ENCODE measurements at places on chromosomes 7 and 10. TPM values are rescaled to one million over a fixed set of nuclear protein-coding genes. Genes with fewer than 3 reads are reported as not detected.
A peak's percentile ranks its signal among the peaks of the same experiment; 100 is the strongest.

DNA sequence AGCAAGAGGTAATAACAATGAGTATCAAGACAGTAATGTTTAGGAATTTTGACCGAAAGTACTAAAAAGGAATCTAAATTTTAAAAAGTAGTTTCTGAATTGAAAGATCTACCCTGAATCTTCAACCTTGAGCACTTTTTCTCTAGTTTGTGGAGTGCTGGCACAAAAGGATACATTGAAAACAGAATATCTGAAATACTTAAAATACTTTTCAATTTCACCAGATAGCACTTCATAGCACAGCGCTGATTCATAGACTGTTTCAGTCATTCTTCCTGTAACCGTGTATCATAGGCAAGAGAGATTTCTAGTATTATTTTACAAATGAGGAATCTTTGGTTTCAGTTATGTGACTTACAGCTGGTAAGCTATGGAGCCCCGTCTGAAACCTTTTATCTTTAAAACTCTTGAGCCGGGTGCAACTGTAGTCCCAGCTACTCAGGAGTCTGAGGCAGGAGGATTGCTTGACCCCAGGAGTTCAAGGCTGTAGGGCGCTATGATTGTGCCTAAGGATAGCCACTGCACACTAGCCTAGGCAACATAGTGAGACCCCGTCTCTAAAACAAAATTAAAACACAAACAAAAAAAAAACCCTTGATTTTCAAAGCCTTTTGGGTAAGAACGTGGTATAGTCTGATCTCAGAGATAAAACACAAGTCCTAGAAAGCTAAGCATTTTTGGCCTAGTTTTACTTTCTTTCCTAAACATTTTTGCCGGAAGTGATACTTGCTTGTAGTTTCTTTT is 35.1 kb downstream of the FHIP2A start:
- H3K4me3 ChIP-seq, result no peak overlapping the region
- DNase-seq, result no peak
- no peaks in the 10 kb centered on the region for H3K4me1 ChIP-seq
- H3K27me3 ChIP-seq, result no peaks in the 10 kb centered on the region

DNA sequence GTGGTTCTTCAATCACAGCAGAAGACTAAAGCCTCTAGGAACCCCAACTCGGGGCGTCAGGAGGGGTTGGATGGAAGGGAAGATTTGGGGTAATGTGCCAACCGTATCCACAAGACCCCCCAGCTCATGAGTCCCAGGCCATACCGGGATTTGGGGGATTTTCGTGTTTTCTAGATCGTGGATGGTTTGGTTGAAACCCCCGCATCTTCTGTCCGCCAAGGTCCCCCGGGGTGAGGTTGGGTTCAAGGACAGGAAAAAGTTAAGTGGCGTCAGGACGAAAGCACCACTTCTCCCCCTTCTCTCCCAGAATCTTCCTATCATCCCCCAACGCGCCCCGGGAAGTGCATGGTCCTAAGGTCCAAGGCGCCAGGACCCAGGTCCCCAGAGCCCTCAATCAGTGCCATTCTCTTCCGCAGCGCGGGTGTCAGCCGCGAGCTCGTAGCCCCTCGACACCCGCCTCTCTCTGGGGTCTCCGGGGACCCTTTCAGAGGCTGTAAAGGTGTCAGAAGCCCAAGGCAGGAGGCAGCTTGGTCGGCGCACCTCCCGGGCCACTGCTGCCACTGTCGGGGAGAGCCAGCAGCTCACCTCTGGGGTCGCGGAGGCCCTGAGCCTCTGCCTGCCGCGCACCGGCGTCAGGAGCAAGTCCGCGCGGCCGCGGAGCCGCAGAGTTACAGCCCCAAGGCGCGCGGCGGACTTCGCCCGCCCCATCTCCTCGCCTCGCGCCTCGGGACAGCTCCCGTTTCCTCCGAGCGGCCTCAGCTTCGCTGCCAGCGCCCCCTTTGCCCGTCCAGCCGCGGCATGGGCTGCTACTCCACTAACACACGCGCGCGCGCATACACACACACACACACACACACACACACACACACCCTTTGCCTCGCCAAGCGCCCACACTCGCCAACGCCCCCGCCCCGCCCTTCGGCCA is 1.5 kb downstream of the MKX start:
- H3K36me3 ChIP-seq, result no peaks in the 10 kb centered on the region
- peak; percentile 24 for DNase-seq
- H3K27ac ChIP-seq, result no peak overlapping the region
- no peaks in the 10 kb centered on the region for H3K4me1 ChIP-seq

DNA sequence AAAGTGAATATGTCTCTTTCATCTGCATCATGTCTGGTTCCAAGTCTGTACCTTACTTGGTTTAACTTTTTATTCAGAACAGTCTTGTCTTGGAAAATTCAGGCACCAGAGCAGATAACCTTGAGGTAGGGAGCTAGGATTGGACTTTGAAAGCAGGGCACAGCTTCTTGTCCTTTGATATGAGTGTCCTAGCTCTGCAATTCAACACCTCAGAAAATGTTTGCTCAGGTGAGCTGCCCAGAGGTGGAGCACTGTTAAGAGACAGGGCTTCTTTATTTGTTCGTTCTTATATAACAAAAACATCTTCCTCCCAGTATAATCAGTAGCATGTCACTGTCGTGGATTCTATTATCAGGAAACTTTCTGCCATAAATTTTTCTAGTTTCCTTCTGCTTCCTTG is 118.3 kb downstream of the LRRC4 start:
- no peak for DNase-seq
- H3K36me3 ChIP-seq, result no peaks in the 10 kb centered on the region
- no peak overlapping the region for H3K27ac ChIP-seq
- no peak overlapping the region for H3K4me3 ChIP-seq
- H3K4me1 ChIP-seq, result no peaks in the 10 kb centered on the region

GRCh38 chr7:121262221-121262620 is 66.6 kb upstream of the WNT16 start:
- no peak overlapping the region for H3K27ac ChIP-seq
- no peaks in the 10 kb centered on the region for H3K4me1 ChIP-seq
- H3K36me3 ChIP-seq, result no peaks in the 10 kb centered on the region
- DNase-seq, result no peak
- H3K4me3 ChIP-seq, result no peak overlapping the region
- no peaks in the 10 kb centered on the region for H3K27me3 ChIP-seq

GRCh38 chr7:45919993-45920459 is 1.0 kb downstream of the IGFBP3 start:
- no peak overlapping the region for H3K27ac ChIP-seq
- no peaks in the 10 kb centered on the region for H3K27me3 ChIP-seq
- peaks cover 29% of the 10 kb centered on the region for H3K36me3 ChIP-seq
- no peak for DNase-seq
- peak overlapping the region; percentile 58 for H3K4me3 ChIP-seq

GRCh38 chr7:132654150-132654549 is 77.9 kb upstream of the PLXNA4 start:
- no peak for DNase-seq
- H3K27ac ChIP-seq, result no peak overlapping the region
- H3K36me3 ChIP-seq, result no peaks in the 10 kb centered on the region
- H3K27me3 ChIP-seq, result no peaks in the 10 kb centered on the region

DNA sequence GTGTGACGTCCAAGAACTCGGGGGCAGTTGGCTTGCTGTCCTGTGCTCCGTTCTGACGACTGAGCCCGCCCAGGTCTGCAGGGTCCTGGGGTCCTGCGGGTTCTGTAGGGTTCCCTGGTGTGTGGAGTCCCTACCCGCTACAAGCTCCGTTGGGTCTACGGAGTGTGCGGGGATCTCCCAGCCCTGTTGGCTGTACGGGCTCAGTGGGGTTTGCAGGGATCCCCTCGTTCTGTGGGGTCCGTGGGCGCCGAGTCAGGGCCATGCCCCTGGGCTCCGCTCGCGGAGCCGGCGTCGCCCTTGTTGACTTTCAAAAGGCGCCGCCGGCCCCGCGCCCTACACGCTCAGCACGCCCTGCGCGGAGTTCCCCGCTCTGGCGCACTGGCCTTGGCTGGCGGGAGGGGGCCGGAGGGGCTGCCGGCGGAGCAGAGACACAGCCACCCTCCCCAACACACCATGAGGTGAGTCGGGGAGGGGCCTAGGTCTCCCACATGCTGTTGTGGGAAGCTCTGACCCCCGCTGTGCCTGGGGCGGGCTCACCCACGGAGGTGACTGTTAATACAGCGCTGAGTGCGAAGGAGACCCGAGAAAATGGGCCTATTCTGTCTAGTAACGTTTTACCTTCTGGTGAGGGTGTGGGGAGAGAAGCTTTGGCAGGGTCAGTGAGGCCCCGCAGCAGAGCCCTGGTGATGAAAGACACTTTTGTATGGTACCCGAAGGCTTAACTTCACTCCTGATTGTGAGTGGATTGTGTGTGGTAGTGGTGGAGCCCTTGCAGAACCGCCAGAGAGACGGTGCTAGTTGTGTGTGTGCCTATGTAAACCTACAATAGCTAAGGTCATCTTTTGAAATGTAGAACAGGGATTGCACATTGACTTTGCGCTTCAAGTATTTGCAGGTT is 8.1 kb downstream of the TASOR2 start:
- peak; percentile 75 for DNase-seq
- no peaks in the 10 kb centered on the region for H3K27me3 ChIP-seq
- no peaks in the 10 kb centered on the region for H3K36me3 ChIP-seq

GRCh38 chr7:16055263-16055976 is 365.9 kb downstream of the CRPPA start:
- H3K27me3 ChIP-seq, result peaks cover 5% of the 10 kb centered on the region
- peaks cover 3% of the 10 kb centered on the region for H3K36me3 ChIP-seq
- no peak overlapping the region for H3K27ac ChIP-seq
- no peak for DNase-seq
- no peaks in the 10 kb centered on the region for H3K4me1 ChIP-seq

DNA sequence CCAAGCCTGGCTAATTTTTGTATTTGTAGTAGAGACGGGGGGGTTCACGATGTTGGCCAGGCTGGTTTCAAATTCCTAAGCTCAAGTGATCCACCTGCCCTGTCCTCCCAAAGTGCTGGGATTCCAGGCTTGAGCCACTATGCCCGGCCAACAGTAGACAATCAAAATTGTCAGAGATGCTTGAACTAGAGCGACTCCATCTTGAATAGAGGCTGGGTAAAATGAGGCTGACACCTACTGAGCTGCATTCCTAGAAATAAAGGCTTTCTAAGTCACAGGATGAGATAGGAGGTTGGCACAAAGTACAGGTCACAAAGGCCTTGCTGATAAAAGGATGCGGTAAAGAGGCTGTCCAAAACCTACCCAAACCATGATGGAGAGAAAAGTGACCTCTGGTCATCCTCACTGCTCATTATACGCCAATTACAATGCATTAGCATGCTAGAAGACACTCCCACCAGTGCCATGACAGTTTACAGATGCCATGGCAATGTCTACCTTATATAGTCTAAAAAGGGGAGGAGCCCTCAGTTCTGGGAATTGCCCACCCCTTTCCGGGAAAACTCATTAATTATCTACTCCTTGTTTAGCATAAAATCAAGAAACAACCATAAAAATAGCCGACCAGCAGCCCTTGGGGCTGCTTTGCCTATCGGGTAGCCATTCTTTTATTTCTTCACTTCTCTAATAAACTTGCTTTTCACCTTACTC is 134.5 kb downstream of the BAMBI start:
- no peaks in the 10 kb centered on the region for H3K36me3 ChIP-seq
- no peak for DNase-seq
- H3K27me3 ChIP-seq, result no peaks in the 10 kb centered on the region
- H3K27ac ChIP-seq, result no peak overlapping the region

- H3K36me3 ChIP-seq, result peaks cover 31% of the 10 kb centered on the region
- no peaks in the 10 kb centered on the region for H3K27me3 ChIP-seq
- no peak overlapping the region for H3K4me3 ChIP-seq
- peaks cover 3% of the 10 kb centered on the region for H3K4me1 ChIP-seq
- H3K27ac ChIP-seq, result no peak overlapping the region
- DNase-seq, result peak; percentile 71
These were observed 117.3 kb downstream of the SVIL start for GRCh38 chr10:29517352-29517923.

The MBL2 gene
- not detected for polyA plus RNA-seq

The SYNPO2L gene
- polyA plus RNA-seq, result 0.05 TPM

The TMEM196 gene
- not detected for polyA plus RNA-seq

The SEMA3C gene
- 51.1 TPM for polyA plus RNA-seq

The SLC29A4 gene
- polyA plus RNA-seq, result 12.3 TPM
